ENCODE measurements at places on chromosomes 7 and 10.

DNA sequence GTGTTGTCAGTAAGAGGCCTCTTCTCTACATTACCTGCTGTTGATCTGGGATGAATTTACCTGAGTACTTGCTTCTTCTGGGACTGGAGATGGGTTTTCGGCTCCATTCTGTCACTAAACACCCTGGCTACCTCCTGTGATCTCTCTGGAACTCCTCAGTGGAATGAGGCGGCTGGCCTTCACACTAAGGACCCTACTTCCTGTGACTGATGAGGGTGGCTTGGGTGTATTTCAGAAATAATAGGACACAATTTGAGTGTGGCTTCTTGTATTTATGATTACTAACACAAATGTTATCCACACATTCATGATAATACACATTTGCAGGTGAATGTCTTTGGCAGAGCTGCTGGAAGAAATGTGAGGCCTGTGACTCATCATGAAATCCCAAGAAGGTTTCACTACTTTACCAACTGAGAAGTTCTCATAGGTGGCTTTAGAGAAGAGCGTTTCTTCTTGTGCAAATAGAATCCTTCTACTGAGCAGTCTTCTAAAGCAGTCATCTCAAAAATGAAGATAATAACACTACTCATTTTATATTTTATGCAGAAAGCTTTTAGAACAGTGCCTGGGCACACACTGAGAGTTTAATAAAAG is 21.3 kb upstream of the EVX1 start:
- no peak for DNase-seq
- peaks cover 4% of the 10 kb centered on the region for H3K36me3 ChIP-seq
- H3K4me1 ChIP-seq, result no peaks in the 10 kb centered on the region
- H3K27me3 ChIP-seq, result peaks cover 96% of the 10 kb centered on the region
- H3K27ac ChIP-seq, result no peak overlapping the region

GRCh38 chr10:125161707-125162119 is 1.4 kb upstream of the CTBP2 start:
- H3K36me3 ChIP-seq, result no peaks in the 10 kb centered on the region
- peaks cover 53% of the 10 kb centered on the region for H3K27me3 ChIP-seq
- peak overlapping the region; percentile 51 for H3K4me3 ChIP-seq
- DNase-seq, result no peak
- H3K27ac ChIP-seq, result no peak overlapping the region

GRCh38 chr10:52056291-52056690 is 257.8 kb upstream of the DKK1 start:
- H3K36me3 ChIP-seq, result no peaks in the 10 kb centered on the region
- no peak overlapping the region for H3K4me3 ChIP-seq
- H3K27ac ChIP-seq, result no peak overlapping the region

DNA sequence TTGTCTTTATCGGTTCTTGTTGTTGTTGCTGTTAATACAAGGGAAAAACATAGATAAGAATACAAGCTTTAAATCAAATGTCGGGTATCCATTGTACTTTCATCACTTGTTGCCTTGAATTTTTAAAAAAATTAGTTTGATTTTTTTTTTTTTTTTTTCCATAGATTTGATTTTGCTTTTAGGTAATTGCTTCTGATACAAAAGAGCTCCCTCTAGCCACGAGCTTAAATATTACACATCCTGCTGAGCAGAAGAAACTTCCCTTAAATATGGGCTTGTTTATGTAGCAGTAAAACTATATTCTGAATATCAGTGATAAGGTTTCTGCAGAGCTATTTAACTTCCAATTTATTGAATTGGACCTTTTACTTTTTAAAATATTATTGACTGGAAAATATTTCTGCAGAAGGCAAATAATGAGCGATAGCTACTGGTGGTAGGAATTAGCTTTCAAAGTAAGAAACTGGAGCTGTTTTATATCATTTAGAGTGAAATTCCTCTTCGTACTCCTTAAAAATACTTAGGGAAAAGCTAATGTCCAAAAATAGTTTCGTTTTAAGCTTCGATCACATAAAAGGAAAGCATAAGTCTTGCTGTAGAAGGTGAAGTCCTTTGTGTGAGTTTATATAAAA is 216.9 kb downstream of the POLR1F start:
- no peak overlapping the region for H3K4me3 ChIP-seq
- H3K27ac ChIP-seq, result no peak overlapping the region
- H3K4me1 ChIP-seq, result no peaks in the 10 kb centered on the region
- DNase-seq, result no peak
- no peaks in the 10 kb centered on the region for H3K36me3 ChIP-seq

- no peak overlapping the region for H3K4me3 ChIP-seq
- H3K27ac ChIP-seq, result no peak overlapping the region
- H3K36me3 ChIP-seq, result no peaks in the 10 kb centered on the region
- DNase-seq, result no peak
- H3K4me1 ChIP-seq, result no peaks in the 10 kb centered on the region
Observed at GRCh38 chr7:135257-135653, 57.1 kb upstream of the FAM20C start.

- H3K4me3 ChIP-seq, result no peak overlapping the region
- DNase-seq, result peak; percentile 18
Observed at GRCh38 chr10:80260295-80261243, 28.9 kb downstream of the MAT1A start.

DNA sequence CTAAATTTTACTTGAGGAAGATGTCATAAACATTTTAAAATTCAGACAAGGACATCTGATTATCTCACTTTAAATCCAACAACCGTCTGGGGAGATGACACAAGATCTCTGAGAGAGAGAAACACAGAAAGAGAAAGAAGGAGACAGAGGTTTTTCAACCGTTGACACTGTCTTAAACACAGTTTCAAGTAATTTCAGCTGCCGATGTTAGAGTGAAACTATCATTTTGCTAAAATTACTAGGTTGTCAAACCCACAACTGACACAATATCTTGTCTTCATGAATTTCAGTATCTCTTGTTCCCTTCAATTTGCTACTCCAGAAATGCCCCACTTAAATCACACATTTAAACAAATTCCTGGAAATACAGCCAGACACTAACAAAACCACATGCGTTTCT is 174.8 kb downstream of the RAPGEF5 start:
- H3K4me3 ChIP-seq, result no peak overlapping the region
- H3K4me1 ChIP-seq, result no peaks in the 10 kb centered on the region
- peaks cover 55% of the 10 kb centered on the region for H3K27me3 ChIP-seq
- H3K27ac ChIP-seq, result no peak overlapping the region
- no peak for DNase-seq

- H3K27me3 ChIP-seq, result no peaks in the 10 kb centered on the region
- DNase-seq, result peak; percentile 48
- H3K27ac ChIP-seq, result peak overlapping the region; percentile 100
- peaks cover 55% of the 10 kb centered on the region for H3K4me1 ChIP-seq
- peaks cover 90% of the 10 kb centered on the region for H3K36me3 ChIP-seq
Observed at GRCh38 chr10:3775696-3776551, 9.1 kb downstream of the KLF6 start.

DNA sequence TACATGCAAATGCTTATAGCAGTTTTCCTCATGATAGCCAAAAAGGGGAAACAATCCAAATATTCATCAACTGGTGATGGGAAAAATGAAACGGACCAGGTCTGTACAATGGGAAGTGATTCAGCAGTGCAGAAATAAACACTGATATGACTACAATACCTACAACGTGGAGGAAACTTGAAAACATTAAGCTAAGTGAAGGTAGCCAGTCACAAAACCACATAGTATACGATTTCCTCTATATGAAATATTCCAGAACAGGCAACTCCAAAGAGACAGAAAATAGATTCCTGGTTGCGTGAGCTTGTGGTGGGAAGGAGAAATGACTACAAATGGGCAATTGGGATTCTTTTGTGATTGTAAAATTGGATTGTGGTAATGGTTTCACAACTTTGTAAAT is 263.1 kb upstream of the PITRM1 start:
- no peaks in the 10 kb centered on the region for H3K27me3 ChIP-seq
- H3K4me3 ChIP-seq, result no peak overlapping the region
- no peak for DNase-seq
- no peak overlapping the region for H3K27ac ChIP-seq

GRCh38 chr7:100169147-100169850 is 882 bp upstream of the GAL3ST4 start:
- H3K4me3 ChIP-seq, result peak overlapping the region; percentile 74
- peaks cover 30% of the 10 kb centered on the region for H3K4me1 ChIP-seq
- H3K36me3 ChIP-seq, result peaks cover 9% of the 10 kb centered on the region
- no peak overlapping the region for H3K27ac ChIP-seq
- peaks cover 48% of the 10 kb centered on the region for H3K27me3 ChIP-seq

GRCh38 chr10:68601501-68602265 is 41.5 kb downstream of the TET1 start:
- peaks cover 40% of the 10 kb centered on the region for H3K4me1 ChIP-seq
- no peak for DNase-seq
- peaks cover 8% of the 10 kb centered on the region for H3K36me3 ChIP-seq

- H3K27ac ChIP-seq, result no peak overlapping the region
- no peaks in the 10 kb centered on the region for H3K36me3 ChIP-seq
- H3K4me3 ChIP-seq, result no peak overlapping the region
- H3K4me1 ChIP-seq, result peaks cover 7% of the 10 kb centered on the region
- no peak for DNase-seq
Observed at GRCh38 chr10:70761031-70761601, 24.1 kb downstream of the TBATA start.

GRCh38 chr7:4744391-4745264 is 30.8 kb upstream of the AP5Z1 start:
- DNase-seq, result peak; percentile 55
- no peaks in the 10 kb centered on the region for H3K27me3 ChIP-seq
